ENCODE measurements at places on chromosomes 7 and 10.
A peak's percentile ranks its signal among the peaks of the same experiment; 100 is the strongest.

GRCh38 chr10:44966129-44966815 is 6.7 kb downstream of the RASSF4 start:
- no peak for DNase-seq

GRCh38 chr7:48380921-48381320 is 209.7 kb downstream of the ABCA13 start:
- DNase-seq: no peak

DNA sequence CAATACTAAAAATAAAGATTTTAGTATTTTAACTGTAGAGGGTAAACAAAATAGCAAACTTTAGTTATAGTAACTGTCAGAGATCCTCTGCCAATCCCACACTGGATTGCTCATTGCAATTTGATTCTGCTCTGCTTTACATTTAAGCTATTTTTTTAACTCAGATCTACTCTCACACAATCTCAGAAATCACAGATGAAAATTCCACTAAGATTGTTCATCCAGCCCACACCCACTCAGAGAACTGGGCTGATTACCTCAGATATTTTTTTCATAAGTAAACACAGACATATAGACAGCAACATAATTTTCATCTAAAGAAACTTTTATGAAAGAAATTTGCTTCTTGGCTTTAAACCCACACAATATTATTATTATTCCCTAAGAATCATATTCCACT is 7.0 kb downstream of the OSBPL3 start:
- peak; percentile 82 for DNase-seq

GRCh38 chr10:77226452-77226851 is 411.2 kb downstream of the KCNMA1 start:
- no peak for DNase-seq

GRCh38 chr10:91759581-91759986 is 38.6 kb upstream of the TNKS2 start:
- DNase-seq: peak; percentile 56

- no peak for DNase-seq
Observed at GRCh38 chr7:2540641-2541051, 14.7 kb downstream of the BRAT1 start.

DNA sequence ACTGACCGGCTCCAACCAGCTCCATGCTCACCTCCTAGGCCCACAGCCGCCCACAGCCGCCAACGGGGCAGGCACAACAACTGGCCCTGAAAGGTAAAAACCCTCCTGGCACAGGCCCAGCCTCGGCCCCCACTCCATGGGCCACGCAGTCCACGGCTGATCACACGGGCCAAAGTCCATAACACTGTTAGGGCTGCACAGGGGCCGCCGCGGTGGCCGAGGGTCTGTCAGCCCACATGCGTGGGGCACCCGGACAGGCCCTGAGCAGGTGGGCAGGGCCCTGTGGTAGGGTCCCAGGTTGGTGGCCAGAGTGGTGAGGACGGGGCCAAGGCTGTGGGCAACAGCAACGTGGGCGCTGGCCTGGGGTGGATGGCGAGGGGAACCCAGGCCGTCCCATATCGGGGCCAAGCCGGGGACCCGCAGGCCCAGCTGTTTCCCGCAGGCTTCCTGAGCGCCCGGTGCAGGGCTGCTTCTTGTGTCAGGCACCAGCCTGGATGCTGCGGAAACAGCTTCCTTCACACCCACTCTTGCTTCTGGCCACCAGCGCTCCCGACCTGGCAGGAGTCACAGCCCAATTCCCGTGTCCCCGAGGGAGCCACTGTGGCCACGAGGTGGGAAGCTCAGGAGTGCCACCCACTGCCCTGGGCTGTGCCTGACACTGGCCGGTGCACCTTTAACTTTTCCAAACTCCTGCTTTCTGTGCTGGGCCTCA is 29.2 kb downstream of the CYP2W1 start:
- DNase-seq: no peak

GRCh38 chr7:26337232-26337865 is 45.7 kb downstream of the SNX10 start:
- no peak for DNase-seq

- no peak for DNase-seq
Observed at GRCh38 chr10:72024596-72024995, 60.4 kb downstream of the CHST3 start.

GRCh38 chr7:1434165-1434718 is 25.0 kb downstream of the MICALL2 start:
- no peak for DNase-seq

DNA sequence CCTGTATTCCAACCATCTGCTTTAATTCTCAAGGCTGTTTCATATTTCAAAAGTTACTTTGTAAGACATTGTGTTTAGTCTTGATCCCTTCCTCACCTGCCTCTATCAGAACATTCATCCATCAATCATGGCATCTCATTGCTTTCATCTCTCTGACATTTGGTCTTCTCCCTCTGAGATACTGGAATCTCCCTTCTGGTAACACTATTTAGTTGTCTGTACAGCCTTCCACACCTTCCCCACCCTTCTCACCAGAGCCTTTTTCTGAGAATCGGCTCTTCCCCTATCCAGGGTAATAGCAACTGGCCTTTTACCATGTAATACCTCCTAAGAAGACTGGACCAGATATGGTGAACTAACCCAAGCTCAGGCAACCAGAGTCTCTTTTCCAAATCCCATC is 10.1 kb downstream of the CACNA2D1 start:
- no peak for DNase-seq

GRCh38 chr10:13535346-13535745 is 6.5 kb upstream of the BEND7 start:
- no peak for DNase-seq

GRCh38 chr10:84308021-84308420 is 20.4 kb upstream of the CCSER2 start:
- no peak for DNase-seq

GRCh38 chr10:125011171-125011925 is 69.4 kb downstream of the ZRANB1 start:
- peak; percentile 55 for DNase-seq

- no peak for DNase-seq
Observed at GRCh38 chr7:139947021-139947420, 115.7 kb downstream of the PARP12 start.

Data from bronchial epithelial cell (primary cell).